A673 (cell line): ENCODE measurements at places on chromosomes 7 and 10.

- H3K4me3 ChIP-seq: peak overlapping the region; percentile 88
- peak; percentile 43 for DNase-seq
- H3K27me3 ChIP-seq: no peaks in the 10 kb centered on the region
- peaks cover 14% of the 10 kb centered on the region for H3K4me1 ChIP-seq
These were observed 1.9 kb downstream of the FOXK1 start for GRCh38 chr7:4683884-4684565.

GRCh38 chr10:91576096-91576545 is 56.8 kb downstream of the PPP1R3C start:
- no peak for DNase-seq
- no peaks in the 10 kb centered on the region for H3K27me3 ChIP-seq
- no peak overlapping the region for H3K4me3 ChIP-seq
- no peak overlapping the region for H3K27ac ChIP-seq
- peaks cover 6% of the 10 kb centered on the region for H3K4me1 ChIP-seq

DNA sequence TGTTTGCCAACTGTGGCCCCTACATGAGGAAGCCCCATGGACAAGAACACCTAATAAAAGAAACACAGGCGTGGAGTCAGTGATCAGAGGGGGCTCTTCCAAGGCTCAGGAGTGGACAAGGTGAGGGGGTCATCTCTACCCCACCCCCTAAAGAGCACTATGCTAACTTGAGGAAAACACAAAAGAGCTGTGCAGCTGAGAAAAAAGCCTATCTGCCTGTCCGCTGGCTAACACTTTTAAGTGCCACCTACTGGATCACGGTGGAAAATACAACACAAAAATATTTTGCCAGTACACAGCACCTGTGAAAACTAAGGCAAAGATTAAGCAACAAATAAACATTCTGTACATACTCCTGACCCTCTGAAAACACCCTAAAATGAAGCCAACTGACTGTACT is 53.1 kb upstream of the COBL start:
- no peak for DNase-seq
- no peaks in the 10 kb centered on the region for H3K36me3 ChIP-seq
- H3K27me3 ChIP-seq: no peaks in the 10 kb centered on the region
- H3K27ac ChIP-seq: no peak overlapping the region
- H3K4me3 ChIP-seq: no peak overlapping the region

DNA sequence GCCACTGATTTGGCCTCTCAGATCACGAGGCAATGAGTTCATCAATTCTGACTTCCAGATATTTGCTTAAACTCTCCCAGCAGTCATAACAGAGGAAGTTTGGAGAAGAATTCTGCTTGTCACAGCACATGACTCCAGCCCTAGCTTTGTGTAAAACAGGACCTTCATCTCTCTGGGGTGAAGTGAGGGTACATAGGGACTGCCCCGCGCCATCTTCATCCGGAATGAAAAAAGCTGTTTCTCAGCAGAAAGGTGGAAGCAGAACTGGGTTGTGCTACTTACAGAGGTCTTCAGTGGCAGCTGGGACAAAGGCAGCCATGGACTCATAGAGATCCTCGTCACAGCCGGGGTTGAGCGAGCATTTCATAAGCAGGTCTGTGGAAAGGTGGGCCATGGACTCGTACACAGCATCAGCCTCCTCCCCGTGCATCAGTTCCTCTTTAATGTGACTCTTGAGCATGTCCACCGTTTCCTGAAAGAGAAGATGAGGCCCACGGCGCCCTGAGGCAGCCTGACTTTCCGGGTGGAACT is 58.4 kb upstream of the TM9SF3 start:
- no peak overlapping the region for H3K27ac ChIP-seq
- no peaks in the 10 kb centered on the region for H3K4me1 ChIP-seq
- no peak for DNase-seq
- peaks cover 8% of the 10 kb centered on the region for H3K27me3 ChIP-seq
- no peaks in the 10 kb centered on the region for H3K36me3 ChIP-seq
- no peak overlapping the region for H3K4me3 ChIP-seq

DNA sequence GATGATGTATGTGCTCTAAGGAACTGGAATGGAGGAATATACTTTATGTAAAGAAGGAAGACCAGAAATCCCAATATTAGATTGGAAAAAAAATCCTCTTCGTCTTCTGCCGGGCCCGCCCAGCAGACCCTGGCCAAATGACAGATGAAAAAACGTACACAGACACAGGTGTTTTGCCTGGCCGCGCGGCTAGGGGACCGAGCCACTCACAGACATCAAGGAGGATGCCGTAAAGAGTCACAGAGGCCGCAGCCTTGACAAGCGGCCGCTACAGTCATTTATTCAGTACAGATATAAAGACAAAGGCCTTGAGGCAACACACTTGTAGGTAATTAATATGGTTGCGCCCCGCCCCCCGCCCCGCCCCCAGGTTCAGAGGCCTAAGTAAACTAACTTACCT is 594.1 kb downstream of the GRM8 start:
- no peak for DNase-seq
- H3K27ac ChIP-seq: no peak overlapping the region
- peaks cover 7% of the 10 kb centered on the region for H3K4me1 ChIP-seq
- H3K27me3 ChIP-seq: no peaks in the 10 kb centered on the region
- no peaks in the 10 kb centered on the region for H3K36me3 ChIP-seq
- H3K4me3 ChIP-seq: no peak overlapping the region

GRCh38 chr7:158283016-158283974 is 304.3 kb downstream of the PTPRN2 start:
- H3K4me3 ChIP-seq: no peak overlapping the region
- H3K36me3 ChIP-seq: no peaks in the 10 kb centered on the region
- no peaks in the 10 kb centered on the region for H3K4me1 ChIP-seq
- no peak overlapping the region for H3K27ac ChIP-seq
- peaks cover 2% of the 10 kb centered on the region for H3K27me3 ChIP-seq

DNA sequence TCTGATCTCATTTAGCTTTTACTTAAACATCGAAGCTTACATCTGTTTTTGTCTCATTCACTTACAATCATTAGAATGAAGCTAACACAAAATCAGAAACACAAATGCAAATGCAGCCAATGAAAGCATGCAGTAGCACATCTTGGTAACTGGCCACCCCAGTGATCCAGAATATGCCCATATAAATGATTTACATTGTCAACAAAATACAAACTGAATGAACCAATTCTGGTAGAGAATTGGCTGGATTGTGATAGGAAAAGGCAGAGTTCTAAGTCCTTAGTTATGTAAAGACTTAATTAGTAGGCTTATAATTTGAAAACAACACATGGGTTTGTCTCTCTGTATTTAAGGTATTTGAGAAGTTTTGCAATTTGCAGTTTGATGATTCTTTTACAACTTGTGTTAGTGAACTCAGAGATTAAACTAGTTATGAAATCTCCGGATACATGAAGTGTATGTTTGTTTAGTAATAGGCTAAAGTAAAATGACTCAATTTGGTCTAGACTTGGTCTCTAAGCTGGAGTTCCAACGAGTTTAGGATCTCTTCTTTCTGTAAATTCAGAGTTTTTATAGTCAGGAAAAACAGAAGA is 21.2 kb downstream of the TECTB start:
- H3K27ac ChIP-seq: no peak overlapping the region
- H3K4me1 ChIP-seq: no peaks in the 10 kb centered on the region
- H3K36me3 ChIP-seq: no peaks in the 10 kb centered on the region
- no peak overlapping the region for H3K4me3 ChIP-seq
- peaks cover 32% of the 10 kb centered on the region for H3K27me3 ChIP-seq

- no peaks in the 10 kb centered on the region for H3K4me1 ChIP-seq
- no peaks in the 10 kb centered on the region for H3K36me3 ChIP-seq
- H3K27ac ChIP-seq: no peak overlapping the region
- no peak overlapping the region for H3K4me3 ChIP-seq
- no peak for DNase-seq
- no peaks in the 10 kb centered on the region for H3K27me3 ChIP-seq
These were observed 38.1 kb downstream of the COL13A1 start for GRCh38 chr10:69839696-69840345.

DNA sequence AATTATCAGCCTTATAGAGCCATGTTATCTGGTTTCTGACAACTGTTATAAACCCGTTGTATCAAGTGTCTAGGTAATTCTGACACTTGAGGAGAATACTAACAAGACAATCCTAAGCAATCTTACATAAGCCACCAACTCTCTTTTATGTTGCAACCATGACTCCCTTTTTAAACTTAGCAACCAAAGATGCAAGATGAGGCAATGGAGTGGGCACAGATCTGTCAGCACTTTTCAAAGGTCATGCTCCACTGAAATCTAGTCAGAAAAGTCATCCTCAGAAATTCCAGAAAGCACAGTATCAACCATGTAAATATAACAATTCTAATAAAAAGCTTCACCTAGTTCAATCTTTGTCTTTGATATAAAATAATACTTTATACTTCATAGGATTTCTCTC is 77.0 kb upstream of the SEMA3A start:
- H3K4me3 ChIP-seq: no peak overlapping the region
- H3K27me3 ChIP-seq: no peaks in the 10 kb centered on the region
- peaks cover 5% of the 10 kb centered on the region for H3K4me1 ChIP-seq
- no peak overlapping the region for H3K27ac ChIP-seq
- no peak for DNase-seq

DNA sequence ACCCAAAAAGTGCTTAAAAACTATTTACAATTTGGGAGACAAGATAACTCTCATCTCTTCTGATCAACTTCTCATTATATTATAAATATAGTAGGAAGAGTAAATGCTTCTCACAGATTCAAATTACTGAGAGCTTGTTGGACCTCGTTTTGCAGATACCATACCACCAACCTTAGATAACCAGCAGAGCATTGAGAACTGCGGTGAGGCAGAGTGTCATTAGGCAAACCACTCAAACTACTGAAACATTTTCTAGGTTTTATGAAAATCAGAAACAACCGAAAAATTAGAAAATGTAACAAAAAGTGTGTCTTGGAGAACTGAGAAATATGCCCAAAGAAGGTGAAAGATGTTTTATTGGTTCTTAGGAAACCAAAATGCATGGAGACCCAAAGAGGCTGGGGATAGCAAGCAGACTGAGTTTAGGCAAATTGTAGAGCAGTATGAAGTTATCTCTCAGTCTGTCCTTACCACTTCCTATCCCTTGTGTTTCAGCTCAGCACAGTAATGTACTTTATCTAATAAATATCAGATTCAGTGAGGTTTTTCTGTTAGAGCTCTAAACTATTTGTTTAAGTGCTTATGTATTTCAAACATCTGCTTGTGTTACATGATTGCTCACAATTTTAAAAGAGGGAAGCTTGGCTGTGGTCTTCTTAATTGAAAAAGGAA is 77.9 kb downstream of the HECTD2 start:
- no peak for DNase-seq
- H3K27ac ChIP-seq: no peak overlapping the region
- no peaks in the 10 kb centered on the region for H3K4me1 ChIP-seq
- H3K36me3 ChIP-seq: no peaks in the 10 kb centered on the region
